Urothelium cell line (cell line): ENCODE measurements at places on chromosomes 3 and 15.

- DNase-seq = no peak
Observed at GRCh38 chr15:64562003-64562640, 101.7 kb downstream of the ZNF609 start.

DNA sequence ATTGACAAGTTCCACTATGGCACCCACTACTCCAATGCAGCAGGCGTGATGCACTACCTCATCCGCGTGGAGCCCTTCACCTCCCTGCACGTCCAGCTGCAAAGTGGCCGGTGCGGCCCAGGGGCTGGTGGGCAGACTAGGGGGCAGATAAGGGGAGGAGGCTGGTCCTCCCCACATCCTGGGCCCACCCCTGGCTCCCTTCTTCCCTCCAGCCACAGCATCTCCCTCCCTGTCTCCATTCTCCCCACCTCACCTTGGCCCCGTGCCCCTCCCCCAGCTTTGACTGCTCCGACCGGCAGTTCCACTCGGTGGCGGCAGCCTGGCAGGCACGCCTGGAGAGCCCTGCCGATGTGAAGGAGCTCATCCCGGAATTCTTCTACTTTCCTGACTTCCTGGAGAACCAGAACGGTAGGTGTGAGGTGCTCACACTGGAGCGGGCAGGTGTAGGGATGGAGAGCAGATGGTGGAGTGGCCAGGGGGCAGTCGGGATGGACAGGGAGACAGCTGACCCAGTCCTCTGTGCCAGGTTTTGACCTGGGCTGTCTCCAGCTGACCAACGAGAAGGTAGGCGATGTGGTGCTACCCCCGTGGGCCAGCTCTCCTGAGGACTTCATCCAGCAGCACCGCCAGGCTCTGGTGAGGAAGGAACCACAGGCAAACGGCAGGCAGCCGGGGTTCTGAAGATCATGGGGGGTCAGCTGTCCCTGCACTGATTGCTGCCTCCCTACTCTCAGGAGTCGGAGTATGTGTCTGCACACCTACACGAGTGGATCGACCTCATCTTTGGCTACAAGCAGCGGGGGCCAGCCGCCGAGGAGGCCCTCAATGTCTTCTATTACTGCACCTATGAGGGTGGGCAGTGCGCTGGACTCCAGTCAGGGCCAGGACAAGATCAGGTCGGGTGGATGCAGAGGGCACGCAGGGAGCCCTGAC, 26.0 kb downstream of the NBEAL2 start:
- DNase-seq = no peak

GRCh38 chr15:70427167-70428120, 329.7 kb upstream of the TLE3 start:
- no peak for DNase-seq

DNA sequence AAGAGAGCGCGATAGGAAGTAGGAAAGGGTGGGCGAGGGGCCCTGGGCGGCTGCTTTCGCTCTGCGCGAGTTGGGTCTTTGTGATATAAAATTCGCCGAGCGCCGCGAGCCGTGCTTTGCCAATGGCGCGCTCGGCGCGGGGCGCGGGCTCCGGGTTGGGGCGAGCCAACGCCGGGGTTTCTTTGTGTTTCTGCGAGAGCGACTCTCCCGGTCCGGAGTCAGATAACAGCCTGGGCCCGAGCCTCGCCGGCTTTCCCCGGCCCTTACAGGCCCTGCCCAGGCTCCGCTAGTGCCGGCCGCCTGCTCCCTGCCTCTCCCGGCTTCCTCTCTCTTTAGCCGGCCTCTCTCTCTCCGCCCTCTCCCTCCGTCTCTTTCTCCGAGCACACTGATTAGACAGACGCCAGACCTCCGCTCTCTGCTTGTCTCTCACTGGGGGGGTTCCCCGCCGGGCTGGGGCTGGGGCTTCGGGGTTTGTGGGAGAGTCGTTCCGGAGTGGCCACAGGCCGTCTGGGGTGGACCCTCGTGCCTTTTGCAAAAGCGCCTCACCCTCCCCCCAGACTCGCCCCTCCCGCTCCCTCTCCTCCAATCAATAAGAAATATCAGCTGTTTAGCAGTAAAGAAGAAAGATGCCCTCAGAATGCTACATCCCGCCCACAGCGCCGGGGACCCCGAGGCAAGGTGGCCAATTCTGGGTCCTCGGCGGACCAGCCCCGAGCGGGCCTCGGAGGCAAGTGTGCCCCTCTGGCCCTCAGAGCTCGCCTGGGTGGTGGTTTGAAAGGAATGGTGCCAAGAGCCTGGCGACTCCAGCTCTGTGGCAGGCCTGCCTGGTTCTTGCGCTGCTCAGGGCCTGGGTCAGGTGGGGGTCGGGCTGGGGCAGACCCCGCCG, 2.9 kb downstream of the NR2F2 start:
- DNase-seq = no peak

DNA sequence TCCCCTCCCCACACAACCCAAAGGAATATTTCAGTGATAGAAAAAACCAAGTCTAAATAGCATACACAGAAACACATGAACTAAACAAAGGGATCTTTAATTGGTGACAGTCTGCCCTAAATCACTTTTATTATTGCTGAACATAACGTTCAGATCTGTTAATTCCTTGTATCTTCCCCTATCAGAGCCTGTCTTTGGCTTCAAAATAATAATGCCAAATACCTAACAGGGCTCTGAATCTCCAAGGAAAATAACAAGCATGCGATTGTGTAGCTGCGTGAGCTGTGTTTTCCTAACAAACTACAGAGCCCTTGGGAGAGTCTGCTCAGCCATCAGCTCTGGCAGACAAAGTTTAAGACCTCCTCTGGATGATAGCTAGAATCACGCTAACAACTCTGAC, 1010.1 kb downstream of the ROBO1 start:
- DNase-seq = no peak

GRCh38 chr15:55230953-55231352, 34.2 kb upstream of the RSL24D1 start:
- no peak for DNase-seq

DNA sequence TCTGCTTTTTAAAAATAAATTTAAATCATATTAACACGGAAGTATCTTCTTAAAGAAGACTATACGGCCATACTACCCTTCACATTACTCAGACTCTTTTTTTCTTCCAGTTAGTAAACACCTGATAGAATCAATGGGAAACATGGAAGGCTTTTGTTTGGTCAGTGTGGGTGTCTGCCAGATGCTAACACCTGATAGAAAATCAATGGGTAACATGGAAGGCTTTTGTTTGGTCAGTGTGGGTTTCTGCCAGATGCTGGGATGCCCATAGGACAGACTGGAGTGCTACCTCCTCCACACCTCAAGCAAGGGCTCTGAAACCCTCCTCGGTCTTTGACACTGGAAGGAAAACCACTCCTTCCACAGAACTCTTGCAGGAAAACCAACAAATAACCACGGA, 29.2 kb downstream of the HACL1 start:
- no peak for DNase-seq

- DNase-seq = no peak
Observed at GRCh38 chr15:52663536-52664294, 15.5 kb downstream of the ATOSA start.

DNA sequence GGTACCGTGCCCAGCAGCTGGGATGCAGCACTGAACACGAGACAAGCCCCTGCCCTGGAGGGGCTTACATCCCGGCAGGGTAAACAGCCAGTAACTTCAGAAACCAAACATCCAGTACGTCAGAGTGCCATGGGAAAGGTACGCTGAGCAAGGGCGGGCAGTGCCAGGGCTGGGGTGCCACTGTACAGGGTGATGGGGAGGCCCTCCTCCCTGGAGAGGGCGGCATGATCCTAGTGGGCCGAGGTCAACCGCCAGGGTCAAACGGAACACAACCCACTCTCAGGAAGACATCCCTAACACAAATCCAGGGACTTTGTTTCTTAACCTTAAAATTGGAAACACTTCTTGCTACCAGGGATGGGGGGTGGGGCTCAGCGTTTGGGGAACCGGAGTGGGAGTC, 16.0 kb upstream of the ANPEP start:
- DNase-seq = no peak

GRCh38 chr15:66858423-66859207, 156.6 kb downstream of the SMAD6 start:
- no peak for DNase-seq

GRCh38 chr3:154931484-154931883, 148.6 kb upstream of the MME start:
- no peak for DNase-seq

- DNase-seq = no peak
Observed at GRCh38 chr3:3189961-3190360, 10.5 kb upstream of the CRBN start.

- DNase-seq = no peak
Observed at GRCh38 chr3:127800508-127800907, 21.8 kb downstream of the MGLL start.

GRCh38 chr3:170493712-170494182, 75.1 kb downstream of the CLDN11 start:
- no peak for DNase-seq

- no peak for DNase-seq
Observed at GRCh38 chr3:185572183-185572582, 13.9 kb upstream of the SENP2 start.

GRCh38 chr3:159789017-159789416, 199.6 kb upstream of the IL12A start:
- DNase-seq = no peak

GRCh38 chr15:60758961-60759729, 280.2 kb upstream of the ICE2 start:
- peak; percentile 48 for DNase-seq

- no peak for DNase-seq
Observed at GRCh38 chr3:68378631-68379030, 553.7 kb downstream of the TAFA4 start.

DNA sequence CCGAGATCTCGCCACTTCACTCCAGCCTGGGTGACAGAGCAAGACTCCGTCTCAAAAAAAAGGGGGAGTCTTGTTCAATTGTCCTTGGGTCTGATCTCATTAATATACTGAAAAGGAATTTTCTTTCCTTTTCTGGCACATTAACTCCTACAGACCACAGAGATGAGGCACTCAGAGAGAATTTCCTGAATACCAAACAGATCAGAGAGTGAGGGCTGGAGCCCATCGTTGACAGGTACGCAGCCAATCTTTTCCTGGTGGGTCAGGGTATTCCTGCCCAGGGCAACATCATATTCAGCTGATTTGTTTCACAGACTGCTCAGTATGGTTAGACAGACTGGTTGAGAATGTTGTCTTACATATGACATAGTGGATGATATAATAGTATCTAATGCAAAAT, 82.8 kb upstream of the TNFSF10 start:
- DNase-seq = peak; percentile 29

GRCh38 chr15:69478259-69478781, 25.7 kb downstream of the RPLP1 start:
- peak; percentile 77 for DNase-seq

DNA sequence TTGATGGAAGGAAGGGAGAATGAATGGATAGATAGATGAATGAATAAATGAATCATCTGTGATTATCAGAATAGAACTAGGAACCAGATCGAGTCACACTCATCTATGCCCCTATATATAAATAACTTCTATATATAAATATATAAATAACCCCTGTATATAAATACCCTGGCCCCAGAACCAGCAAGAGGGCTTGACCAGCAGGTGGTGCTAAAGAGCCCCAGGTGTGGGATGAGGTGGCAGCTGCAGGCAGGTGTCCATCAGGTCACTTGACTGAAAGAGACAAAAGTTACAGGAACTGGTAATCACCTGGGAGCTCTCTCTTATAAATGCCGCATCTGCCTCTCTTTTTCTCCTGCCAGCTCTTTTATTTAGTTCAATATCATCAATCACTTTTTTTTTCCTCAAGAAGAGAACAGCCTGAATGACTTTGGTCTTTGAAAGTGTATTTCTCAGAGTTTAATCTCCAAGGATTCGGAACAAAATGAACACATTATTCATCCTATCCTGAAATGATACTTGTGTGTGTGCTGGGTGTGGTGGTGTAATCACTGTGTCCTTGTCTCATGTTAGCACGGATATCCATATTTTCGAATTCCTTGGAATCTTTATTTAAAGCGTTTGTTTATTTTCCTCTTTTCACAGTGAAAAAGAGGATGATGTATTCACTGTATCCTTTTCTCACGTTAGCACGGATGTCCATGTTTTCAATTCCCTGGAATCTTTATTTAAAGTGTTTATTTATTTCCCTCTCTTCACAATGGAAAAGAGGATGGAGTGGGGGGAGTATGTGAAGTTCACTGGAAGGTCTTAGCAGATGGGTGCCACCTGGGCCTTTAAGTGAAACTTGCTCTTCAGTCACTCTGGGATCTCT, 35.4 kb upstream of the ATG7 start:
- DNase-seq = peak; percentile 56

GRCh38 chr3:129942296-129942695, 32.2 kb upstream of the TRH start:
- peak; percentile 75 for DNase-seq

- DNase-seq = no peak
Observed at GRCh38 chr15:70025413-70026296, 72.1 kb downstream of the TLE3 start.

DNA sequence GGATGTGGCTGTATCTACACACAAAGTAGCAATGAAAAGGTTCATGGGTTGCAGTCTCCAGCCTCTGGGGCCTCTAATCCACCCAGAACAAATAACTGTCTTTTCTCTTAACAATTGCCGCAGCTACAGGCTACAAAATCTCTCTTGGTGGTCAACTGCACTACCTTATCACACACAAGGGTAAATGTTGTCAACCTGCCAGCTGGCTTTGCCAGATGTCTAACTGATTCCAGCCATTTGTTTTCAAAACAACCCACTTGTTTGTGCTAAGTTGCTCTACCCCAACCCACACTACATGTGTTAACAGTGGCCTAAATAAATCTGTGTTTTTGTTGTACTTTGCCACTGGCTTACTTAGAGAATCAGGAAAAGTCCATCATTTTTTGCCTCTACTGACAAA, 447.3 kb downstream of the TAFA4 start:
- no peak for DNase-seq

GRCh38 chr3:126354776-126355175, 2.4 kb downstream of the KLF15 start:
- DNase-seq = no peak

DNA sequence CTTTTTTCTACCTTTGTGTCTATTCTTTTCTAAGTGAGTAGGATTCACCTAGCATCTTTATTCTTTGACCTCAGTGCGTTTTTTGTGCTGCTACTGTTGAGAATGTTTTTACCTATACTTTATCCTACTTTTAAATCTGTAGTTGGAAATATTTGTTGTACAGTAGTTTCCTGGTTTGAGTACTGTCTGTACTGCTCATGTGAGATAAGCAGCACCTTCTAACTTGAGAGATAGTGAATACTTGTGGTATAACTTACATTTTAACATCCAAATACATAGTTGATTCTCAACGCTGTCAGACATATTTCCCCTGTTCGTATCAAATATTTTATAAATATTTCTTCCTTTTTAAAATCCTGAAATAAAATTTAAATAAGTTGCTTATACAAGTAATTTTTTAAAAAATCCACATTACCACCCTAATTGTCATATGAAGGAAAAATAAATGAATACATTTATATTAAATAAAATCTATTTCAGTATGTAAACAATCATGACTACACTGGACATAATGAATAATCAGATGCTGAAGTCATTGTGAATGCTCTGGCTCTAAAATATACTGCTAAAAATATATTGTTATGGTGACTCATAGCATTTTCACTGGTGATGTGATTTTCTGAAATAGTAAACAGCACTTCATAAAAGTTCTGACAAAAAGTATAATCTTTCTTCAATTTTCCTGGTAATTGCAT, 17.4 kb downstream of the ATP11B start:
- DNase-seq = no peak

- DNase-seq = no peak
Observed at GRCh38 chr3:178680037-178680436, 143.8 kb downstream of the KCNMB2 start.

- DNase-seq = peak; percentile 45
Observed at GRCh38 chr3:75192146-75192616, 471.9 kb upstream of the FRG2C start.

GRCh38 chr15:71136159-71136783, 21.0 kb downstream of the THSD4 start:
- DNase-seq = peak; percentile 91
